ENCODE measurements at places on chromosomes 12 and 14.

GRCh38 chr14:62079038-62079437 is 316.8 kb downstream of the SNAPC1 start:
- DNase-seq = no peak

- no peak for DNase-seq
Measured at GRCh38 chr14:93941293-93941910, 14.3 kb downstream of the FAM181A start.

- no peak for DNase-seq
Measured at GRCh38 chr12:112527501-112527900, 108.8 kb downstream of the PTPN11 start.

- no peak for DNase-seq
Measured at GRCh38 chr14:38824706-38825105, 278.3 kb downstream of the SEC23A start.

DNA sequence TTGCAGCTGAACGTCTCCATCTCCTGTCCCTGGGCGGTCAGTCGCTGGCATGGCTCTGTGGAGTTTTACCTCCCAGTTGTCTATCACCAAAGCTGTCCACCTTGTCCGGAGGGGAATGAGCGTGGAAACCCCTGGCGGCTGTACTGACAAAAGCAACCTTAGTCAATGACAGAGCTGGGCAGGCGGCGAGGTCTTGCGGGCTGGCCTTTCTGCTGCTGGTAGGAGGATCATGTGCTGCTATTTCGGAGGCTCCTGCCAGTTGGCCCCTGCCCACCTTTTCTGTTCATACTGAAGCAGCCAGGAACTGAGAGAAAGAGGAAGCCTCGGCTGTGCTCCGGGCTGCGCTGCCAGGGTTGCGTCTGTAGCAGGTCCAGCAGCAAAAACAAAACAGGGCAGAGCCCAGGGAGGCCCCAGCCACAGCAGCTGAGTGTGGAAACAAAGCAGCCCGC is 57.7 kb downstream of the HMGA2 start:
- no peak for DNase-seq

- no peak for DNase-seq
Measured at GRCh38 chr14:38012056-38012455, 195.6 kb upstream of the SSTR1 start.

GRCh38 chr12:94041850-94042249 is 106.5 kb upstream of the PLXNC1 start:
- no peak for DNase-seq

DNA sequence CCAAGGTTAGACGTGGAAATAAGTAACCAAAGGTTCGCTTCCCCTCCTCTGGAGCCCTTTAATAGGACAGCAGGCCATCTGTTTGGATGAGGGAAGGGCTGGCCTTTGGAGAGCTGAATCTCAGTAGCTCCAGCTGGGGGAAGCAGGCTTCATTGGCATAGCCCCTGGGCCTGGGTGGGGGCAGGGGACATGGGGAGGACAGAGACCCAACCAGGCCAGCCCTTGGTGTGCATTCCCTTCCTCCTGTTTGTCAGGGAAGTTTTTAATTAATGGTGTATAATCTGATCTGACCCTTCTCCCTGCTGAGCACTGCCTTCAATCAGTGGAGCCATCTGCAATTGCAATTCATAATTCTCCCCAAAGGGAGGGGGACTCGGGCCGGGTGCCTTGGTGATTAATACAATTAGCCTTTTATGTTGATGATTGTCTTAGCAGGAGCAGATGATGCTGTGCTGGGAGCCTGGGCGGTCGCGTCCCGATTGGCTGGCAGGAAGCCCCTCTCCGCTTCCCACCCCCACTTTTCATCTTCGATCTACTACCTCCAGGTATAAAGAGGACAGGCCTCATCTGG is 6.4 kb downstream of the AQP6 start:
- no peak for DNase-seq

GRCh38 chr14:62162998-62163589 is 400.9 kb downstream of the SNAPC1 start:
- DNase-seq = no peak

GRCh38 chr12:48216785-48217184 is 13.7 kb upstream of the OR10AD1 start:
- DNase-seq = no peak

All from cortex of kidney (tissue), 1 donor.